ENCODE measurements at places on chromosomes 1 and 21. TPM values are rescaled to one million over a fixed set of nuclear protein-coding genes. Genes with fewer than 3 reads are reported as not detected.

DNA sequence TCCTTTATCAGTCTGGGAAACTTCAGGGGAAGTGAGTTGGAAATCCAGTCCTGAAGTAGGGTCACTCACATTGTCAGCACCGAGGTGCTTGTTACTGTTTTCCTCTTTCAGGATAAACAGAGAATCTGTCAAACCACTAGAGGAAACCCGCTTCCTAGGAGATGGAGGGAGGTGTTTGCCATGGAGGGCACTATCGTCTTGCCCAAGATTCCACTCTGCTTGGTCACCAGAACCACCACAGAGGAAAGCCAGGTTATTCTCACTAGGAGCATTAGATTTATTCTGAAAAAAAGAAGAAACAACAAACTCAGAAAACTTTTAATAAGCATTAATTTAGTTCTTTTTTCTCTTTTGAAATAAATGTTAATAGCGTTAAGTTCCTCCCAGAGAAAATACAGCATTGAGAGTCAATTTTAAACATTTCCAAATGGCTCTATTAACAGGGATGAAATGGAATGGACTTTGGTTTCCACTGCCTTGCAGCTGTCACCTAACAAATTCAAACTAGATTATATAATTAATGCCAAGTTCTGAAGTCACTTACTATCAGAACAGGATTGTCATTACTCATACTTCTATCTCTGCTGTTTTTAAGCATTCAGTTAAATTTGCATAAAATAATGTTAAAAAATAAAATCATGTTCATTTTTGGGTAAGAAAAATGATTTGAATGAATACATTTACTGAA, 242.8 kb downstream of the CRB1 start:
- no peak overlapping the region for H3K4me3 ChIP-seq
- no peak for DNase-seq
- no peaks in the 10 kb centered on the region for H3K27me3 ChIP-seq
- no peak overlapping the region for H3K27ac ChIP-seq

- H3K4me3 ChIP-seq, result no peak overlapping the region
- H3K27me3 ChIP-seq, result no peaks in the 10 kb centered on the region
- H3K27ac ChIP-seq, result no peak overlapping the region
- no peaks in the 10 kb centered on the region for H3K36me3 ChIP-seq
- no peak for DNase-seq
Measured at GRCh38 chr1:58881471-58881994, 97.7 kb upstream of the JUN start.

DNA sequence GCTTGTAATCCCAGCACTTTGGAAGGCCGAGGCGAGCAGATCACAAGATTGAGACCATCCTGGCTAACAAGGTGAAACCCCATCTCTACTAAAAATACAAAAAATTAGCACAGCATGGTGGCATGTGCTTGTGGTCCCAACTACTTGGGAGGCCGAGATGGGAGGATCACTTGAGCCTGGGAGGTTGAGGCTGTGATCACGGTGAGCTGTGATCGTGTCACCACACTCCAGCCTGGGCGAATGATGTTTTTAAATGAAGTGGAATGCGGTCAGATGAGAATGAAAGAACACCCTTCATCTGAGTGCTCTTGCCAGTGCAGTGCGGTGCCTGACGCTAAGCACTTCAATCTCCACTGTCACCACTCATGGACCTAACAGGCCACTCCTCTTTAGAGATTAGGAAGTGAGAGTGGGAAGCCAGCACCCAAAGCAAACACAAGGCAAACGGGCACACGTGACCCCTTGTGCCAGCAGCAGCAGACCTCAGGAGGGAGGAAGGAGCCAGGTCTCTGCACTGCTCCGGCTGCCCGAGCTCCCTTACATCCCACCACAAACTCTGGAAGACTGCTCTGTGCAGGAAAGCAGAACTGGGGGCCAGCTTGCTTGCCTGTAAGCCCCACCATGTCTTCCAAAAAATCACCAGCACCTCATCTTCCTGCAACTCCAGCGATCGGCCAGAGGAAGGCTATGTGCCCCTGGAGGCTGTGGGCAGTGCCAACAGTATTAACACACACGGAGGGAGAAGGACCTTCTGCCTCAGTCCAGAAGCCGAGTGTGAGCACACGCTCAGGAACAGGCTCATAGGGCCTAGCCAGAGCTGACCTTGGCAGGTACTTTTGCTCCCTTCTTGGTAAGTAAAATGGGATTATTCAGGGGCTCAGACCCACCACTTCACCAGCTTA, 9.7 kb downstream of the CTNNBIP1 start:
- H3K4me1 ChIP-seq, result no peaks in the 10 kb centered on the region
- no peaks in the 10 kb centered on the region for H3K27me3 ChIP-seq
- no peak overlapping the region for H3K4me3 ChIP-seq
- no peak overlapping the region for H3K27ac ChIP-seq
- no peak for DNase-seq
- no peaks in the 10 kb centered on the region for H3K36me3 ChIP-seq

Gene MYBPHL
- not detected for total RNA-seq

GRCh38 chr1:167268347-167268787, 47.7 kb downstream of the POU2F1 start:
- no peak overlapping the region for H3K4me3 ChIP-seq
- no peaks in the 10 kb centered on the region for H3K27me3 ChIP-seq
- H3K4me1 ChIP-seq, result peaks cover 23% of the 10 kb centered on the region
- H3K36me3 ChIP-seq, result no peaks in the 10 kb centered on the region

Gene SLC1A7
- total RNA-seq, result not detected

DNA sequence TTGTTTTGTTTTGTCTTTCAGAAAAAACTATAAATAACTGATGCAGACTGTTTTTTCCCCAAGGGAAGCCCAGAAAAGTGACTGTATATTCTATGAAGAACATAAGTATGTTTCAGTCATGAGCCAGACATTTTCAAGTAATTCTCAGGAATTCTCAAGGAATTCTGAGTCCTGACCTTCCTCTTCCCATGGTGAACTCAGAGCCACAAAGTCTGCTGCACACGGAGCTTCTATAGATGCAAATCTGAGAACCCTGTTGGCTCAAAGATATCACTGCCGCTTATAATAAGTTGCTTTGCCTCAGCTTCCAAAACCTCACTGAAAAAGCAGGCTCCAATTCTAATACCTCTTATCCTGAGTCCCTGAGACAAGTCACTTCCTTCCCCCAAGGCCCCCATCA, 418.5 kb upstream of the RUNX1 start:
- H3K27ac ChIP-seq, result no peak overlapping the region
- H3K4me1 ChIP-seq, result no peaks in the 10 kb centered on the region
- no peaks in the 10 kb centered on the region for H3K27me3 ChIP-seq
- H3K36me3 ChIP-seq, result no peaks in the 10 kb centered on the region
- no peak for DNase-seq

GRCh38 chr1:197845886-197846285, 56.5 kb upstream of the C1orf53 start:
- no peak overlapping the region for H3K27ac ChIP-seq
- no peaks in the 10 kb centered on the region for H3K4me1 ChIP-seq
- no peak overlapping the region for H3K4me3 ChIP-seq
- H3K27me3 ChIP-seq, result no peaks in the 10 kb centered on the region
- DNase-seq, result no peak

GRCh38 chr1:52140633-52141512, 1.0 kb upstream of the ZFYVE9 start:
- H3K4me1 ChIP-seq, result peaks cover 43% of the 10 kb centered on the region
- no peaks in the 10 kb centered on the region for H3K27me3 ChIP-seq
- peak; percentile 7 for DNase-seq

Gene YY1AP1
- 97.0 TPM for total RNA-seq

DNA sequence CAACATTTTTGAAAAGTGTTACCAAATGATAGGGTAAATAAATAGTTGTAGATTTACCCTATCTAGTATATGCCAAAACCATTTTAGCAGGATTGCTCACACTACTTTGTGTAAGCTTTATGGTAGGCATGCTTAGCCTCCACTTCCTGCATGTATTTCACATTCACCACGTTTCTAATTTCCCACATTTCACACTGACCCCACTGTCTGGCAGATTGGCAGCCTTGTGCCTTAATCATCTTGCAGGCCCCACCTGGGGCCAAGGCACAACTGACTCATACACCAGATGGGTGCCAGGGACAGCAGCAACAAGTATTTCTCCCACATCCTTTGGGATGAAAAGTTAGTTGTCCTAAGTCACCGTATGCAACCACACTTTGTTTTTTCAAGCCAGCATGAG, 21.2 kb upstream of the CENPF start:
- no peaks in the 10 kb centered on the region for H3K4me1 ChIP-seq
- no peak overlapping the region for H3K4me3 ChIP-seq
- H3K27me3 ChIP-seq, result no peaks in the 10 kb centered on the region
- DNase-seq, result no peak

GRCh38 chr1:209490013-209490412, 93.5 kb upstream of the CAMK1G start:
- DNase-seq, result no peak
- H3K27ac ChIP-seq, result no peak overlapping the region
- no peaks in the 10 kb centered on the region for H3K27me3 ChIP-seq

DNA sequence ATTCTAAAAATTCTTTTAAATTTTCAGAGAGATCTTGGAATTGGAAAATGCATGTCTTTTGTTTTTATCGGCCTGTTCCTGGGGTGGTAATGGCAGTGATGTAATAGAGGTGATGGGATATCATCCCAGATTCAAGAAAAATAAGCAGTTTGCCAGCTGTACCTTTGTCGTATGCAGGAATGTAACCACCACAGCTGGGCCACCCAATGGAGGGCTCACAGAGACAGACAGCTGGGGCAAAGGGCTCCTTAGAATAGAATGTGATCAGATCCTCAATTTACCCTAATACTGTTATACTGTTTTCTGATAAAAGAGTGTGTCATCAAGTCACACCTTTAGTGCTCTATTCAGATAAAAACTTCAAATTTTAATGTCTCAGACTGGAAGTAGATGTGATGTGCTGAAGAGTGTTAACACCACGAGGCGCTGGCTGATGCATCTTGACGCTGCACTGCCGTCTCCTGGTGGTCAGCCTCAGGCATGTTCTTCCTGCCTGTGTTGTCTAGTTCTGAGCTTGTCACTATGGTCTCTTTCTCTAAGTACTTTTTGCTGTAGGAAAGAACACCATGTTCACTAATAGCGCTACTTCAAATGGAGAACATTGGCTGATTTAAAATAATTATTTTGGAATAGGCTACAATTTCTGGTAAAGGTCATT, 78.8 kb downstream of the C1orf21 start:
- no peak overlapping the region for H3K27ac ChIP-seq
- H3K4me1 ChIP-seq, result no peaks in the 10 kb centered on the region
- H3K27me3 ChIP-seq, result no peaks in the 10 kb centered on the region
- no peak overlapping the region for H3K4me3 ChIP-seq
- H3K36me3 ChIP-seq, result no peaks in the 10 kb centered on the region
- no peak for DNase-seq

- no peaks in the 10 kb centered on the region for H3K36me3 ChIP-seq
- H3K4me3 ChIP-seq, result no peak overlapping the region
- no peak for DNase-seq
- no peak overlapping the region for H3K27ac ChIP-seq
- no peaks in the 10 kb centered on the region for H3K4me1 ChIP-seq
- H3K27me3 ChIP-seq, result no peaks in the 10 kb centered on the region
Measured at GRCh38 chr21:26966649-26967061, 233 bp downstream of the ADAMTS5 start.

- no peaks in the 10 kb centered on the region for H3K4me1 ChIP-seq
- H3K36me3 ChIP-seq, result no peaks in the 10 kb centered on the region
- no peak for DNase-seq
- no peaks in the 10 kb centered on the region for H3K27me3 ChIP-seq
- H3K4me3 ChIP-seq, result no peak overlapping the region
- no peak overlapping the region for H3K27ac ChIP-seq
Measured at GRCh38 chr21:44533891-44534627, 5.9 kb downstream of the KRTAP10-1 start.

DNA sequence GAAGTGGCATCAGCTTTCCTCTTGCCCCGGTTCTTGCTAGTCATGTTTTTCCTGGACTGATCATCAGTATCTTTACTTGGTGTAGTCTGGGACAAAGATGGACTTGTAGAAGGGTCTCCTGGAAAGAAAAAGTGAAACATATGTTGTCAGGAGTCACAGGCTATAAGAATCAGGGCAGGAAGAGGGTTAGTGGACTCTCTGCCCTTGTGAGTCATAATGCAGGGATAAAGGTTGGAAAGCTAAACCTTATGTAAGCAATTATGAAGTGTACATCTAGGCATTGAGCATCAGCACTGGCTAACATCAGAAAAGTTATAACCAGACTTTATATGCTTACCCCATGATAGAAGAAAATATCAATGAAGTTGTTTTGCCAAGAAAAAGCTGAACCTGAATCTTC, 51.2 kb downstream of the XKR8 start:
- no peak overlapping the region for H3K4me3 ChIP-seq
- H3K27me3 ChIP-seq, result no peaks in the 10 kb centered on the region
- peaks cover 18% of the 10 kb centered on the region for H3K36me3 ChIP-seq
- no peak for DNase-seq
- no peaks in the 10 kb centered on the region for H3K4me1 ChIP-seq

DNA sequence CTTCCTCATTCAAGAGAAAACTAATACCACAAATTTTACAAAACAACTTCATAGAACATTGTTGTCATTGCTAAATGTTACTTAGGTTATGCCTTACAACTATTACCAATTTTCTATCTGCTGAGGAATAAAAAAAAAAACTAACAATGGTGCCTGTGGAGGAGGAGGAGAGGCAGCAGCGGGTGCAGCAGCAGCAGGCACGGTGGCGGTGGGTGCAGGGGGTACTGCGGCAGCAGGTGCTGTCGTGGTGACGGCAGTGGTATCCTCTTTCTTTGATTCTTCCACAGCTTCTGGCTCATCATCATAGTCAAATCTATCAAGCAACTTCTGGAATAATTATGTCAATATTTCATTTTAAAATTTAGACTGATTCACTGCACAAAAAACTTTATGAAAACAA, 35.5 kb downstream of the SCAF4 start:
- DNase-seq, result no peak
- no peak overlapping the region for H3K4me3 ChIP-seq
- no peaks in the 10 kb centered on the region for H3K4me1 ChIP-seq
- H3K36me3 ChIP-seq, result peaks cover 52% of the 10 kb centered on the region
- H3K27ac ChIP-seq, result no peak overlapping the region
- no peaks in the 10 kb centered on the region for H3K27me3 ChIP-seq

Gene NEXN
- total RNA-seq, result 0.67 TPM

GRCh38 chr1:44239331-44239960, 26.2 kb downstream of the DMAP1 start:
- no peak for DNase-seq
- H3K36me3 ChIP-seq, result no peaks in the 10 kb centered on the region
- H3K27me3 ChIP-seq, result no peaks in the 10 kb centered on the region
- no peak overlapping the region for H3K27ac ChIP-seq
- no peak overlapping the region for H3K4me3 ChIP-seq

Gene FMN2
- not detected for total RNA-seq

DNA sequence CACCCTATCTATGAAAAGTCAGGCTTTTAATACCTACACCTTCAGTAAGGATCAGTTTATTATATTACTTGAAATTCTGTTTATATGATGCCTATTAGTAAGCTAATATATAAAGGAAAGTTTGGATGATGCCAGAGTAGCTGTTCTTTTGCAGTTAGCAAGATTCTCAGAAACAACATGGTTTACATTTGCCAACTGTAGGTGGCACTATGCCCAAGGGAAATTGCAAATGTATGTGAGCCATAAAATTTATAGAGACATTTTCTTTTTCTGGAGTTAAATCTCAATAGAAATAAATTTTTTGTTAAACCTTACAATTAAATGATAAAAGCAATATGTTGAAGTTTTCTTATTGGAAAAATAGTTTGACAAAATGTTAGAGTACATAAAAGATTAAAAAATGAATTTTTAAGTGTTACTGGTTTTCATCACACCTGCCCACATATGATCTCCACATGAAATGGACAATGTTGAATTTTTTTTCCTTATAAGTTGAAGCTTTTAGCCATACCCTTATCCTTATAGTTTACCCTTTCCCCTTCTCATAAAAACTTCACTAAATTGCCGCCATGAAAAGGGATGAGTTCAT, 32.1 kb upstream of the EPHX4 start:
- DNase-seq, result peak; percentile 46
- H3K36me3 ChIP-seq, result no peaks in the 10 kb centered on the region
- no peak overlapping the region for H3K27ac ChIP-seq

Gene IL22RA1
- not detected for total RNA-seq

Gene TRIM45
- 0.25 TPM for total RNA-seq

Data from CD4-positive, alpha-beta memory T cell (primary cell).